GM19239 (cell line): ENCODE measurements at places on chromosomes 6 and 20.

GRCh38 chr6:47267301-47267700 is 42.4 kb downstream of the TNFRSF21 start:
- no peak for DNase-seq

DNA sequence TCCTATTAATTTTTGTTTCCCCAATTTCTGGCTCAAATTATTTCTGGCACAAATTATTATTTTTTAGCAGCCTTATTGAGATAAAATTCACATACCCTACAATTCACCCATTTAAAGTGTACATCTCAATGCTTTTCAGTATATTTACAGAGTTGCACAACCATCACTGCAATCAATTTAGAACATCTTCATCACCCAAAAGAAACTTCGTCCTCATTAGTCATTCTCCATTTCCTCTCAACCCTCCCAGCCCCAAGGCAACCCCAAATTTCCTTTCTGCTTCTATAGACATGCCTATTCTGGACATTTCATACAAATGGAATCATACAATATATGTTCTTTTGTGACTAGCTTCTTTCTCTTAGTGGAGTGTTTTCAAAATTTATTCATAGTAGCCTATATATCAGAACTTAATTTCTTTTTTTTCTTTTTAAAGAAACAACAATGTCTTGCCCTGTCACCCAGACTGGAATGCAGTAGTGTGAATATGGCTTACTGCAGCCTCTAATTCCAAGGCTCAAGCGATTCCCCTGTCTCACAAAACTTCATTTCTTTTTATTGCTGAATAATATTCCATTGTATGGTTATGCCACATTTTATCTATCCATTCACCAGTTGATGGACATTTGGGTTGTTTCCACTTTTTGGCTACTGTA is 84.5 kb downstream of the DNAH8 start:
- DNase-seq: no peak

- no peak for DNase-seq
Observed at GRCh38 chr6:100117680-100118079, 123.7 kb upstream of the MCHR2 start.

DNA sequence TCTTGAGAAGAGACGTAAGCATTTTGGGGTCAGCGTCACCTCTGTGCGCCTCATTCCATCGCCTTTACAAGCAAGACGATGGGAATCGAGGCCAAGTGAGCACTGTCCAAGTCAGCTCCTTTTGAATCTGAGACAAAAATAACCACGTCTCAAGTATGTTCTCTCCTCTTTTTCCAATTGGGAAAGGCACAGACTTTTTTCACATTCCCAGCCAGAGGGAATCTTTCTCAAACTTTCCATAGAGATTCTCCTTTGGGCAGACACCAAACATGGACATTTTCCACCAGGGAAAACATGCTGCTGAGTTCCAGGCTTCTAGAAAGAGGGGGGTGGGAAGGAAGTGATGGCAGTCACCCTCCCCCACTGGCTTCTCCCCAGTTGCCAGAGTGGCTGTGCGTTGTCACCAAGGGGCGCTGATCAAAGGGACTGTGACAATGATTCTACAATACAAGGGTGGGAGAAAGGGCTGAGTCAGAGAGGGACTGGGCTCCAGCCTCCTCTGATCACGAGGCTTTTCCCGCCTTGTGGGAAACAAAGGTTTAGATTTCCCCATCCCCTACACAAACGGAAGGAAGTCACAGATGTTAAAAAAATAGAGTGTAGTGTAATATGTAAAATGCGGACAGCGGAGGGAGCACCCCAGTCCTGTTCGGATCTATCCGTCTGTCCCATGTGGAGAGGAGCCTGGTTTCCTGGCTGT is 281.9 kb upstream of the RNF24 start:
- no peak for DNase-seq

GRCh38 chr6:113893866-113894265 is 36.7 kb downstream of the MARCKS start:
- no peak for DNase-seq
